ENCODE measurements at places on chromosomes 5 and 9.

- DNase-seq, result no peak
Observed at GRCh38 chr5:53820119-53820801, 259.8 kb downstream of the NDUFS4 start.

GRCh38 chr9:135388530-135388929, 91.1 kb upstream of the PPP1R26 start:
- DNase-seq, result no peak

- DNase-seq, result no peak
Observed at GRCh38 chr5:8726383-8727036, 819.4 kb downstream of the SEMA5A start.

- DNase-seq, result no peak
Observed at GRCh38 chr9:85917756-85918155, 23.2 kb upstream of the NAA35 start.

DNA sequence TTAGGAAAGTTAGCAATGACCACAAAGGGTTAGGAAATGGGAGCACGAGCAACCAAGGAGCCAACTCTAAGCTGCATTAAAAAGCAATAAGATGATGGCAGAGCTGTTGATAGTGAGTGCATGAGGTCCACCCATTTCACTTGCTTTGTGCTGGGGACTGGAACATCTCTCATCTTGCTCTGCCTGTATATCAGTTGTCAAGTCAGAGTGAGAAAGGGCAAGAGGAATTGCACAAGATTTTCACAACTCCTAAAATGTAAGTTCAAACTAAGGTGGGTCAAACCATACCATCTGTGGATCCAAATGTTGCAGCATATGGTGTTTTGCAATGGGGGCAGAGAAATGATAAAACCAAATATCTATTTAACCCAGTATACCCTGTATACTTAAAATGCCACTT, 2.8 kb upstream of the ESM1 start:
- DNase-seq, result no peak

DNA sequence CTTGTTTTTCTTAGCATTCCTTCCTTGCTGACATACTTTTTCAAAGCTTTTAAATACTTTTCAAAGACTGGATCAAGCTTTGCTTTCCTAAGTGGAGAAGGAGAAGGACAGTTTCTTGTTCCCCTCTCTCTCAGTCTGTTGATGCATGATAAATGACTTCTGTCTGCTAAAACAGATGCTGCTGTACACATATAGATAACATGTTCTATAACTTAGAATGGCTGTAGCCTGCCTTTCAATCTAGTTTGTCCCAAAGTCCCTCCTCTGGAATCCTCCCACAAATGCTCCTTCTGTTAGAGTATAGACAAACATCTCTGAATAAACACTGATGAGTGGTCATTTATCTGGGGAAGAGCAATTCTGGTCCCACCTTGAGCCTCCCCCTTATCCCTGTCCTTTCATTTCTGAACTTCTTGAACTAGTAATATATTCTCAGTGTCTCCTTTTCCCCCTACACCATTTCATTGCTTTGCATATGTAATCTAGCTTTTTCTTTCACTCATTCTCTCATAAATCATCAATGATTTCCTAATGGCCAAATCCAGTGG, 5.4 kb upstream of the HEMGN start:
- no peak for DNase-seq

DNA sequence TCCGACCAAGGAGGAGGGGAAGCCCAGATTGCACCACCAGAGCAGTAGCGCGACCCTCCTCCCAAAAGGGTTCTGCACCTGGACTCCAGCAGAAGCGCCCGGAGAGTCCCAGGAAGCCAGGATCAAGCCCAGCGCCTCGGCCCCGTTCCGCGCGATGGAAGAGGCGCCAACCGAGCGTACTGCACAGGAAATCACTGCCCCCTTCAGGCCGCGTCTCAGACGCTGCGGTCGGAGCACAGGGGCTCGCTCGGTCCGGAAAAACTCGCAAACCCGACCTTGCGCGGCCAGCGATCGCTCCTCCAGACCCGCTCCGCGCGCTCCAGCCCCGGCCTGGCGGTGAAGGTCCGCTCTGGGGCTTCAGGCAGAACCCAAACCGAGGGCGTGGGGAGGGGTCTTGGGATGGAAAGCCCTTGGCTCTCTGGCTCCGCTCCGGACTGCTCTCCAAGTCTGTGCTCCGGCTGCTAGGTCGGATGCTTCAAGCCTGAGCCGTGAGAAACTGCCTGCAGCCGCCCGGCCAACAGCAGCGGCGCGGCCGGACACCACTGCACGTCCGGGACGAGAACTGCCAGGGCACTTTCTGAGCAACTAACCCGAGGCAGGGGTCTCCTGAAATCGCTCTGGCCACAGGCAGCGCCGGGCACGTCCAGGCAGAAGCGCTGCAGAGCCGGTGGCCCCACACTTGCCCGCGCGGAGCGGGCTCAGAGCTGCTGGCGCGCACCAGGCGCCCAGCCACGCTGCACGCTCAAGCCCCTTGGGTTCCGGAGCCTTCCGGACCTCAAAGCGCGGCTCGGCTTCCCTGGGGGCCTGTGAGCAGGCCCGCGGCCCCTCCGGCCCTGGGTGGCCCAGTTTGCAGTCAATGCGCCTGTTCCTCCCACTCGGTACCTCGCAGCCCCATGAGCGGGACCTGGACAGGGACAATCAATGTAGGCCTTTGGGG, 1.3 kb downstream of the GABBR2 start:
- no peak for DNase-seq

DNA sequence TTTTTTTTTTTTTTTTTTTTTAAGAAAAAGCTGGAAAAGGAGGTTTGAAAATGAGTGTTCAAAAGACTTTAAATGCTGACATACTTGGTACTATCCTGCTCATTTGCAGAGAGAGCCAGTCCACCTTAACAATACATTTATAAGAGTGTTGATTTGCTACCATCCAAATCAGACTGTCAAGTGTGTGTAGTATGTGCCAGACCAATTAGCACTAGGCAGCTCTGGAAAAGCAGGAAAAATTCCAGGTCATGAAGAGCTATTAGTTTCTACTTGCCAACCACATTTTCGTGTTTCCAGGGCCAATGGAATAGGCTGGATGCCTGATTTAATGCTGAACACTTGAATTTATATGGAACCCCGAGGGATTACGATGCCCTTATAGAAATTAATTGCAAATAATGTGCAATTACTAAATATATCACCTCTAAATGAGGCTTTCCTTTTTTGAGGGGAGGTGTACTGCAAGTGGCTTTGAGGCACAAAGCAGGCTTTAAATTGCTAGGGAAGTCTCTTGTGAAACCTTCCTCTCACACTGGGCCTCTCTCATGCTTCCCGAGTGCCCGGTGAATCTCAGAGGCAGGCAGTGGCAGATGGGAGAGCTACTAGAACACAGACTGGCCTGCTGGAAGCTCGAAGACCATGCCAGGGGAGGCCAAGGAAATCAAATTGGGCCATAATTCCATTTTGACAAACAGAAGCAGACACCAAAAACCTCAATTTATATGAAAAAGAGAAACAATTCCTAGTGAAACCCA, 178.7 kb downstream of the PPP2R2B start:
- DNase-seq, result no peak

- DNase-seq, result no peak
Observed at GRCh38 chr5:40160435-40160834, 519.3 kb upstream of the PTGER4 start.

- no peak for DNase-seq
Observed at GRCh38 chr9:21018177-21018576, 13.3 kb downstream of the HACD4 start.

- DNase-seq, result no peak
Observed at GRCh38 chr9:70105147-70105546, 61.5 kb downstream of the MAMDC2 start.

GRCh38 chr9:117734523-117735314, 30.5 kb downstream of the TLR4 start:
- no peak for DNase-seq

- DNase-seq, result no peak
Observed at GRCh38 chr5:139462586-139463276, at the start of gene ECSCR. Gene ECSCR, minus strand, starts transcription at chr5:139462743. Its CDS starts 73 bp downstream, at chr5:139462670.

- DNase-seq, result no peak
Observed at GRCh38 chr5:78399116-78399515, 38.7 kb downstream of the SCAMP1 start.

DNA sequence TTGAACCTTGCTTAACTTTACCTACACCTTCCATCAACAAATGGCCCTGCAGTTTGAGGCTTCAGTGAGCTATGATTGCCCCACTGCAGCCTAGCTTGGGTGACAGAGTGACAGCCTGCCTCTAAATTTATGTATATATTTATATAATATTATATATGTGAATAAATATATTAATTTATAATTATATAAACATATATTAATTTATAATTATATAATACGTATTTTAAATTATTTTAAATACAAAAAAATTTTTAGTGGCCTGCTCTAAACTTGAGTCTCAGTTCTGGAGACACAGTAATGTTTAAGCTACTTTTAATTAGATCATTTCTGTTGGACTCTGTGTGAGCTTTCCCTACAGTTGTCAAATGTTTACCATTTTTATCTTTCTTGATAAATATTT, 9.3 kb upstream of the SHC3 start:
- DNase-seq, result no peak

DNA sequence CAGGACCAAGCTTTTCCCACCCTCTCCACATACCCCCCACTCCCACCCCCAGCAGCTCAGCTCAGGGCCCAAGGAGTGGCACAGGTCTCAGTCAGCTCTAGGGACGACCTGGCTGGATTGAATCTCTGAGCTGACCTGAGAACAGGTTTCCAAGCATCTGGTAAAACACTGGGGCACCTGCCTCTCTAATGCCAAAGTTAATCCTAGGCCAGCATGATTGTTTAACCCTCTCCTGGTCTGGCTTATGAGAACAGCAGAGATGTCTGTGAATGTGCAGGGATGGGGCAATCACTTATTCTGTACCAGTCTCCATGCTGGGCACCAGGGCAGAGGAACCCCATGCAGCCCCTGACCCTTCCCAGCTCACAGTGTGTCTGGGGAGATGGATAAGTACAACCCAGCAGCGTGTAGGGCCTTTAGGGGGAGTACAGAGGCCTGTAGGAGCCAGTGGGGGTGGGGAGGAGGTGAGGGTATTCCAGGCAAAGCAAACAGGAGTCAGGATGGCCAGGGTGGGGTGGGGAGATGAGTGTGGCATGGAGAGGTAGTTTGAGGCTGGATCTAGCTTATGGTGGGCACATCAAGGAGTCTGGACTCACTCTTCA, 678 bp upstream of the KIF12 start:
- DNase-seq, result no peak

GRCh38 chr9:84694248-84694647, 24.7 kb downstream of the NTRK2 start:
- no peak for DNase-seq

DNA sequence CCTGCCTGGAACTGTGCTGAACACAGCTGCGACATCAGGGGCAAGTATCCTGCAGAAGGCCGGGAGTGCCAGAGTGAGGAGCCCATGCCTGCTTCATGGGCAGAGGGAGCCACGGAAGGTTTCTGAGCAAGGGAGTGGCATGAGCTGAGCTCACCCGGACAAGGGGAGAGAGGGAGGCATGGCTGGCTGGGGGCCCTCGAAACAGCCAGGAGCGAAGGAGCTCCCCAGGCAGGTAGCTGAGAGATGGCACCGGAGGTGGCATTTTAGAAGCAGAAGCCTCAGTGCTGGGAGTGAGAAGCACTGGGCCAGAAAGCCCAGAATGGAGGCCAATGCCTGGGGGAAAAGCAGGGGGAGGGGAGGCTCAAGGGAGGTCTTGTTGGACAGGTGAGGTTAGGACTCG, 56.9 kb upstream of the SARDH start:
- no peak for DNase-seq

GRCh38 chr9:112605518-112605917, 112.4 kb downstream of the INIP start:
- DNase-seq, result no peak

DNA sequence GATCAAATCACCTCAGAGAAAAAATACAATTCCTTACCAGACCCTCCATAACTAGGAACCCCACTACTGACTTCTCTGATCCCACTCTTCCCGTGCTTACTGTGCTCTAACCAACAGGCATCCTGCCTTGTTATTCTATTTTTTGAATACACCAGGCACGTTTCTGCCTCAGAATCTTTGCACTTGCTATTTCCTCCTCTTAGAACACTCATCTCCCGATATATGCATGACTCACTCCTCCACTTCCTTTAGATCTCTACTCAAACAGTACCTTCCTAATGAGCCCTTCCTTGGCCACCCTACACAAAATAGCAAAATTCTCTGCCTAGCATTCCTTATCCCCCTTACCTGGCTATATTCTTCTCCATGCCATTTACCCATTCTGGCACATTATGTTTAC, 43.9 kb downstream of the MAPKAP1 start:
- no peak for DNase-seq

DNA sequence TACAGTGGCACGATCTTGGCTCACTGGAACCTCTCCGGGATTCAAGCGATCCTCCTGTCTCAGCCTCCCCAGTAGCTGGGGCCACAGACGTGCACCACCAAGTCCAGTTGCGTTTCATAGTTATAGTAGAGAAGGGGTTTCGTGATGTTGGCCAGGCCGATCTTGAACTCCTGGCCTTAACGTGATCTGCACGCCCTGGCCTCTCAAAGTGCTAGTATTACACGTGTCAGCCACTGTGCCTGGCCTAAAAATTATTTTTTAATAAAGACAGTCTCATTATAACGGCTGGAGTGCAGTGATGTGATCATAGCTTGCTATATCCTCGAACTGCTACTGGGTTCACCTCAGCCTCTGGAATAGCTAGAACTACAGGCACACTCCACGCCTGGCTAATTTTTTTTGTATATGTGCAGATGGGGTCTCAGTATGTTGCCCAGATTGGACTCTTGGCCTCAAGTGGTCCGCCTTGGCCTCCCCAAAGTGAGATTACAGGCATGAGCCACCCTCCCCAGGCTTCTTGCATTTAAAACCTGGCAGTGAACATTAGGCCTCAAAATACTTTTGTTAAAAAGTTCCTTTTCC, 4.4 kb downstream of the NPM1 start:
- no peak for DNase-seq
